Activated CD8-positive, alpha-beta T cell treated with anti-CD3 and anti-CD28 coated beads, Interleukin-2, amount 10 ng/mL, durations not matched to agents 7 days and 5 days (primary cell): ENCODE measurements at places on chromosomes 16 and 17. TPM values are rescaled to one million over a fixed set of nuclear protein-coding genes. Genes with fewer than 3 reads are reported as not detected.

DYNLRB2 gene
- not detected for total RNA-seq

CES3 gene
- total RNA-seq, result 2.4 TPM

DNA sequence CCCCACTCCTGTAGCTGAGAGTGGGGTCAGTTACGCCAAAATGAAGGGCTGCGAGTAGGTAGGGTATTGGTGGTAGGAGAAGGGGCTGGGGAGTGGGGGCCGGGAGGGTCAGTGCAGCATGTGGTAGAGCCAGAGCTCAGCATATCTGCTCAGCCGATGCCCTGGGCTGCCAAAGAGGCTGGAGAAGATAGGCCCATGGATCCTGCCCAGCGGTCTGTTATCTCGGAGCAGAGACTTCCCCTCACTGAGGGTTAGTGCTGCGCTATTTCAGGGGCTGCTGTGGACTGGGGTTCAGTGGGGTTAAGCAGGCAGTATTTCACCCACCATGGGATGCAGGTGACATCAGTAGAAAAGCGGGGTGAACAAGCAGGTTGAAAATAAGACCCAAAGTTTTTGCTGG lies 19.7 kb downstream of the RHBDL3 start:
- H3K27me3 ChIP-seq, result peaks cover 13% of the 10 kb centered on the region
- H3K4me1 ChIP-seq, result peaks cover 6% of the 10 kb centered on the region
- H3K36me3 ChIP-seq, result no peaks in the 10 kb centered on the region
- H3K4me3 ChIP-seq, result no peak overlapping the region
- no peak for DNase-seq

DNA sequence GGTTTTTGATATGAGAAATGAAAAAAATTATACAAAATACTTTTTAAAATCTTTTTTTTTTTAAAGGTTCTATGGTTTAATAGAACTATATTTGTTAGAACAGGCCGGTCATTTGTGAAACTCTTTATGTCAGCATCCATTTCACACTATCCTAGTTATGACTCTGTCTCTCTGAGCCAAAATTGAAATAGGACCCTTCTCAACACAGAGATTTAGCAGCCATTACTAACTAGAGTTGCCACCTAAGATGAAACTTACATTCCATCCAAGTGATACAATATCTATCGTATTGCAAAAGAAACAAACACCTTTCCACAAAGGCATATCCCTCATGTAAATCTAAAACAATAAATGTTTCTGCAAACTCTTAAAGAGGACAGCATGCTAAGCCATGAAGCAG lies 249.8 kb downstream of the CDH11 start:
- H3K27ac ChIP-seq, result no peak overlapping the region
- H3K27me3 ChIP-seq, result no peaks in the 10 kb centered on the region
- no peak for DNase-seq
- H3K4me1 ChIP-seq, result no peaks in the 10 kb centered on the region
- no peak overlapping the region for H3K4me3 ChIP-seq
- H3K36me3 ChIP-seq, result no peaks in the 10 kb centered on the region

DNA sequence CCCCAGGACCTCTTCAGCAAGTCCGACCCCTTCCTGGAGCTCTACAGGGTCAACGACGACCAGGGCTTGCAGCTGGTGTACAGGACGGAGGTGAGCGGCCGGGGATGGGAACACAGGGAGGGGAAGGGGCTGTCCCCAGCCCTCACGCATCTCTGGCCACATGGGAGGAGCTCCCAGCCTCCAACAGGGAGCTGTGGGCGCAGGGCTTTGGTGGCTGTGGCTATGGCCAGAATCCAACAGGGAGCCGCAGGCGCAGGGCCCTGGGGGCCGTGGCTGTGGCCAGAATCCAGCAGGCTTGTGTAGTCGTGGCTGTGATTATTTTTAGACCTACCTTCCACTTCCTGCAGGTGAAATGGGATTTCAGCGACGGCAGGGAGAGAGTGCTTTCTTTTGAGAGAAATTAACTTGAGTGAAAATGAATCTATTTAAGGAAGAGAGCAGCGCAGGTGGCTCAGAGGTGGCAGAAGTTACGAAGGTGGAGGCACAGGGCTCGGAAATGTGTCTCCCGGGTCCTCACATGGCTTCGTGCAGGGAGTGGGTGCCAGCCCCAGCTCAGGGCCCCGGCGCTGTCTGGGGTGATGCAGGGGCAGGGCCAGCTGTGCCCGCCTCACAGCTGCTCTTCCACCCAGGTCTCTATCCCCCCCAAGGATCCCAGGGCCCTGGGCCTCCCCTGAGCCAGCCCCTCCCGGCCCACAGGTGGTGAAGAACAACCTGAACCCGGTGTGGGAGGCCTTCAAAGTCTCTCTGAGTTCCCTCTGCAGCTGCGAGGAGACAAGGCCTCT lies 9.4 kb downstream of the CPNE7 start:
- H3K4me3 ChIP-seq, result no peak overlapping the region
- no peaks in the 10 kb centered on the region for H3K4me1 ChIP-seq
- no peak for DNase-seq
- H3K27me3 ChIP-seq, result no peaks in the 10 kb centered on the region
- no peak overlapping the region for H3K27ac ChIP-seq
- H3K36me3 ChIP-seq, result no peaks in the 10 kb centered on the region

DNA sequence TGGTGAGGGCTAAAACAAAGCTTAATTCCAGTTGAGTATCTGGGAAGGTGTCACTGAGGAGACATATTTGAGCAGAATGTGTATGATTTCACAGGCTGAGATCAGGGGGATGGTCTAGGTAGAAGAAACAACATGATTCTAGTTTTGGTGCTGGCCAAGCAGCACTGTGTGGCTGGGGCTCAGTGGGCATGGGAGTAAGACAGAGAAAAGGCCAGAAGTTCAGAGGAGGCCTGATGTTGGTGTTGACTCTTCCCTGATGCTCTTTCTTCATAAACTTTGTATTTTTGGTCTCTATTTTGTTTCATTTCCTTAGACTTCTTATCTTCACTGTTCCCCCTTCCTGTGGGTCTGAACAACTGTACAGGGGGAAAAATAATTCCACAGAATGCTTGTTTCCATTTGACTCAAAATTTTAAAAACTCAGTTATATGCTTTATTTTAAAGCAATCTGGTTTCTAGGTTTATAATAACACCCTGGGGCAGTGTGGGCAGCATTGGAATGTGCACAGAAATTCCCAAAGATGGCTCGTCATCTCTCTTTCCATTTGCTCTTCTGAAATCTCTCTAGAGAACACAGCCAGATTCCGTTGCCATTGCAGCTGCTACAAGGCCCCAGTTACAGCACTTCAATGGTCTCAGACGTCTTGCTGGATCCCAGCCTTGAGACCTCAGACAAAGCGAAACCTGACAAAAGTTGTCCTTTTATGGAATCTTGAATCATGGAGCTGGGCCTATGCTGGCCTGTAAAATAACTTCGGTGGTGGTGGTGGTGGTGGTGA lies 68.3 kb downstream of the SNX11 start:
- peaks cover 50% of the 10 kb centered on the region for H3K36me3 ChIP-seq
- no peak overlapping the region for H3K4me3 ChIP-seq
- H3K4me1 ChIP-seq, result peaks cover 24% of the 10 kb centered on the region
